ENCODE measurements at places on chromosomes 7 and 10. TPM values are rescaled to one million over a fixed set of nuclear protein-coding genes. Genes with fewer than 3 reads are reported as not detected.

DNA sequence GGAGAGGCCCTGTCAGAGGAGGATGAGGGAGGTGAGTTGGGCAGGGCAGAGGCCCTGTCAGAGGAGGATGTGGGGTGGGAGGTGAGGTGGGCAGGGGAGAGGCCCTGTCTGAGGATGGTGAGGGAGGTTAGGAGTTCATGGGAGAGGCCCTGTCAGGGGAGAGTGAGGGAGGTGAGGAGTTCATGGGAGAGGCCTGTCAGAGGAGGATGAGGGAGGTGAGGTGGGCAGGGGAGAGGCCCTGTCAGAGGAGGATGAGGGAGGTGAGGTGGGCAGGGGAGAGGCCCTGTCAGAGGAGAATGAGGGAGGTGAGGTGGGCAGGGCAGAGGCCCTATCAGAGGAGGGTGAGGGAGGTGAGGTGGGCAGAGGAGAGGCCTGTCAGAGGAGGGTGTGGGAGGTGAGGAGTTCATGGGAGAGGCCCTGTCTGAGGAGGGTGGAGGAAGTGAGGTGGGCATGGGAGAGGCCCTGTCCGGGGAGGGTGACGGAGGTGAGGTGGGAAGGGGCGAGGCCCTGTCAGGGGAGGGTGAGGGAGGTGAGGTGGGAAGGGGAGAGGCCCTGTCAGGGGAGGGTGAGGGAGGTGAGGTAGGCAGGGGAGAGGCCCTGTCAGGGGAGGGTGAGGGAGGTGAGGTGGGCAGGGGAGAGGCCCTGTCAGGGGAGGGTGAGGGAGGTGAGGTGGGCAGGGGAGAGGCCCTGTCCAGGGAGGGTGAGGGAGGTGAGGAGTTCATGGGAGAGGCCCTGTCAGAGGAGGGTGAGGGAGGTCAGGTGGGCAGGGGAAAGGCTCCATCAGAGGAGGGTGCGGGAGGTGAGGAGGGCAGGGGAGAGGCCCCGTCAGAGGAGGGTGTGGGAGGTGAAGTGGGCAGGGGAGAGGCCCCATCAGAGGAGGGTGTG lies 73.7 kb downstream of the INPP5A start:
- no peak overlapping the region for H3K27ac ChIP-seq
- H3K4me1 ChIP-seq, result peaks cover 16% of the 10 kb centered on the region
- H3K36me3 ChIP-seq, result peaks cover 3% of the 10 kb centered on the region
- H3K4me3 ChIP-seq, result no peak overlapping the region
- no peak for DNase-seq

GRCh38 chr10:124935946-124936345 lies 6.0 kb upstream of the ZRANB1 start:
- H3K27ac ChIP-seq, result no peak overlapping the region
- no peaks in the 10 kb centered on the region for H3K27me3 ChIP-seq
- H3K4me3 ChIP-seq, result no peak overlapping the region
- H3K36me3 ChIP-seq, result peaks cover 11% of the 10 kb centered on the region
- DNase-seq, result no peak

DNA sequence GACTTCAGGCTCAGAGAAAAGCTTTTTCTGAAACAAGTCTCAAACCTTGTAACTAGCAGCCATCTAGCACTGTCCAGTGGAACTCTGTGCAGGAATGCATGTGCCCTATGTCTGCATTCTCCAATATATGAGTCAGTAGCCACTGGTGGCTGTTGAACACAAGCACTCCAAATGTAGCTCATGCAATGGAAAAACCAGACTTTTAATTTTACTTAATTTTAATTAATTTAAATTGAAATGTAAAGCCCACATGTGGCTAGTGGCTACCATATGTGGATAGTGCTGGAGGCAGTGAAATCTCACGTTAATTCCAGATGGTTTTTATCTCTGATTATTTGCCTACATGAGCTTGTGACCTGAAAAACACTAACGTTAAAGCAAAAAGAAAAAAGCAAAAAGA lies 225.1 kb downstream of the GATA3 start:
- no peak overlapping the region for H3K27ac ChIP-seq
- H3K4me1 ChIP-seq, result peaks cover 15% of the 10 kb centered on the region
- peaks cover 5% of the 10 kb centered on the region for H3K36me3 ChIP-seq
- DNase-seq, result no peak

GRCh38 chr7:43071604-43072003 lies 40.8 kb upstream of the HECW1 start:
- no peak overlapping the region for H3K27ac ChIP-seq
- no peaks in the 10 kb centered on the region for H3K4me1 ChIP-seq
- no peaks in the 10 kb centered on the region for H3K36me3 ChIP-seq
- no peak overlapping the region for H3K4me3 ChIP-seq
- H3K27me3 ChIP-seq, result no peaks in the 10 kb centered on the region
- DNase-seq, result no peak

- DNase-seq, result no peak
- H3K27me3 ChIP-seq, result peaks cover 7% of the 10 kb centered on the region
- no peak overlapping the region for H3K4me3 ChIP-seq
- no peaks in the 10 kb centered on the region for H3K36me3 ChIP-seq
- H3K27ac ChIP-seq, result no peak overlapping the region
Observed at GRCh38 chr7:35714862-35715261, 19.9 kb upstream of the HERPUD2 start.

TRAPPC14 gene
- total RNA-seq, result 41.2 TPM

ZNF727 gene
- total RNA-seq, result not detected

DNA sequence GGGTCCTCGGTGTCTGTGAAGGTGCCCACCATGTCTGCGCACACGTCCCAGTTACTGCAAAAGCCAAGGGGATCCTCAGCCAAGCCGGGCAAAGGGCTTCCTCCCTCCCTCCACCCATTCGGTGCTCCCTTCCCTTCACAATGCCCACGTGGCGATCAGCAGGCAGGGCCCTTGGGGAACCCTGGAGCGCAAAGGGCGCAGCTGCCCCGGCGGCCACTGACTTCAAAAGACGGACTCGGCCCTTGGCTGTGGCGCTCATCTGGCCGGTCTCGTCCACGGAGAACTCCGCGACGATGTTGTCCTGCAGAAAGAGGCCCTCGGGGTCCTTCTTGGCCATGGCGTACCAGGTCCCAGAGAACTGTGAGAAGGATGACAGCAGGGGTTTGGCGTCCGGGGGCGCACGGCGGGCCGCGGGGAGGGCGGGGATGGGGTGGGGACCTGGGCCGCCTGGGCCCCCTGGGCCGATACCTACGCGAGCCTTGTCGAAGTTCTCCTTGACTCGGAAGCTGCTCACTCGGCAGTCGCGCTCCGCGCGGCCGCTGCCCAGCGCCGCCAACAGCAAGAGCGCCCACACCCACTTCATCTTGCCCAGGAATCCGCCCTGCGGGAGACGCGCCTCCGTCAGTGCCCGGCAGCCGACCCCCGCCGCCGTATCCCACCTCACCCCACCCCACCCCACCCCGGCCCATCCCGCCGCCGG lies 439 bp downstream of the RBP4 start:
- no peak overlapping the region for H3K27ac ChIP-seq
- peaks cover 51% of the 10 kb centered on the region for H3K27me3 ChIP-seq
- no peaks in the 10 kb centered on the region for H3K4me1 ChIP-seq
- no peak overlapping the region for H3K4me3 ChIP-seq

DNA sequence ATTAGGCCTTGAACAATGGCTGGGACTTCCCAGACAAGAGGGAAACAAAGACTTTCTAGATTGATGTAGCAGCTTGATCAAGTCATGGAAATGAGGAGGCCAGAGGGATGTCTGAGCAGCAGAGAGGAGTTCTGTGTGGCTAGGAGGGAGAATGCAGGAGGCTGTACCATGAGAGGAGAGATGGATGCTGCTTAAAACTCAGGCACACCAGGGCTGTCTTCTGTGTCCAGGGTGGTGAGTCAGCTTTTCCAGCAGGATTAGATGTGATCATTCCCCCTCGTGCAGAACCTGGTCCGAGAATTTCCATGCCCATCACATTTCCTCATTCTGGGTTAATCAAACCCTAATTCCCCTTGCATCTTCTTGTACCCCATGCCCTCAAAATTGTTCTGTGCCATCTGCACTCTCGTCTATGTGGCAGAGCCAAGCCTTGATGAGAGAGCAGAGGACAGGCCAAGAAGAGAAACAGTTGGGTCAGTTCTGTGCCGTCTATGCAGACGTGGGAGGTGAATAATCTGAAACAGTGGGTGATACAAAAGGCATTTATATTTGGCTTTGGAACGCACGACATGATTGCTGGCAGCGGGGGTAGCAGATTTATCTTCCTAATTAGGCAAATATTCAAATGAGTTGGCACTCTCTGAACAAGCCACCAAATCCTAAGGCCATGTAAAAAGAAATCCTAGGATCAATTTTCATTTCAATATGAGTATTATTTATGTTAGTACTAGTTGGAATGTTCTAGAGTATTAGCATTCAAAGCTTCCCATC lies 160.7 kb downstream of the TMEM178B start:
- no peaks in the 10 kb centered on the region for H3K4me1 ChIP-seq
- no peak overlapping the region for H3K4me3 ChIP-seq
- no peak overlapping the region for H3K27ac ChIP-seq
- H3K36me3 ChIP-seq, result no peaks in the 10 kb centered on the region
- DNase-seq, result no peak
- peaks cover 8% of the 10 kb centered on the region for H3K27me3 ChIP-seq

BAIAP2L1 gene
- 0.68 TPM for total RNA-seq

DNA sequence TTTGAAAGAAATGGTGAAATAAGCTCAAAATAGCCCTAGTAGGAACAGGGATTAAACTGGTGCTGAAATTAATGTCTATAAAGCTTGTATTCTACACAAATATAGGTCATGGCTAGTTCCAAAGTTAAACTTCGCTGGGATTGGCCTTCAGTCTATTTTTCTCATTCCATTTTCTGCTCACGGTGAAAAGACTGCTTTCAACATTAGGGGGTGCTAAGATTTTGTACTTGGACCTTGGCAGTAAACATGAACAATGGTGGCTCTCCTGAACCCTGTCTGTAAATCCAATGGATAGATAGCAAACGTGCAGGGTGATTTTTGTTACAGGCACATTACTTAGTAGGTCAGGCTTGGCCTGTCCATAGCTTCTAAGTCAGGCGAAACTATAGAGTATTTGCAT lies 36.0 kb upstream of the RSU1 start:
- no peak overlapping the region for H3K27ac ChIP-seq
- H3K4me3 ChIP-seq, result no peak overlapping the region
- no peaks in the 10 kb centered on the region for H3K36me3 ChIP-seq
- peaks cover 4% of the 10 kb centered on the region for H3K27me3 ChIP-seq
- H3K4me1 ChIP-seq, result no peaks in the 10 kb centered on the region

SPDYE2B gene
- 0.15 TPM for total RNA-seq

MEOX2 gene
- total RNA-seq, result not detected

DNA sequence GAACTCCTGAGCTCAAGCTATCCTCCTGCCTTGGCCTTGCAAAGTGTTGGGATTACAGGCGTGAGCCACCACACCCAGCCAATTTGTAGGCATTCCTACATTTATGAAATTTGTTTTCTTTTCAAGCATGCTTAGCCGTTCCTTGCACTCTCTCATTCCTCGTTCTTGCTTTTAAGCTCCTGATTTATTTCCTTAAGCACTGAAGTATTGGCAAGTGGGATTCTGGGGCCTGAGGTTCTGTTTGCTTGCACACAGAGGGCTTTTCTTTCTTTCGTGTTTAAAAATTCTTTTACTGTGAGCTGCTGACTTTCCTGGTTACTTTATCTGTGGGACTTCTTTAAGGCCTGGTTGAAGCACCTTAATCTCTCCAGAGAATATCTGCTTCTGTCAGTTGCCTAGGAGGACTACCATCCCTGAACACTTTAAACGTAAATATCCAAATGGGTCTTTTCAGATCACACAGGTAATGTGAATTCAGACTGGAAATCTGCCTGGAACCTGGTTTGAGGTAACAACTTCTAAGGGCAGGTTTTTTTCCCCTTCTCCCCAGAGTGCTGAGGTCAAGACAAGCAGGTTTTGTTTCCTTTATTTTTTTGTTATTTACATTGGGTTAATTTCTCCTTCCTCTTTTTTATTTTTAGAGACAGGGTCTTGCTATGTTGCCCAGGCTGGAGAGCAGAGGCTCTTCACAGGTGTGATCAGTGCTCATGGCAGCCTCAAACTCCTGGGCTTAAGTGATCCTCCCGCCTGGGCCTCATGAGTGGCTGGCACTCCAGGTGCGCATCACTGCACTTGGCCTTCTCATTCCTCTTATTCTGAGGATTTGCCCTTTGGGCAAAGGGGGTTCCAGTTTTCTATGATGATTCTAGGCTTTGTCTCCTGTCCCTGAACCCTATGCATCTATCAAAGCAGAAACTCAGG lies 102.9 kb downstream of the PFKFB3 start:
- H3K27me3 ChIP-seq, result no peaks in the 10 kb centered on the region
- no peak overlapping the region for H3K4me3 ChIP-seq
- H3K4me1 ChIP-seq, result peaks cover 6% of the 10 kb centered on the region
- no peak for DNase-seq
- peaks cover 22% of the 10 kb centered on the region for H3K36me3 ChIP-seq

- no peak for DNase-seq
- no peaks in the 10 kb centered on the region for H3K27me3 ChIP-seq
- no peak overlapping the region for H3K4me3 ChIP-seq
- H3K36me3 ChIP-seq, result no peaks in the 10 kb centered on the region
- no peak overlapping the region for H3K27ac ChIP-seq
Observed at GRCh38 chr7:47087866-47088265, 494.0 kb downstream of the TNS3 start.

NFE2L3 gene
- total RNA-seq, result 21.5 TPM

DNA sequence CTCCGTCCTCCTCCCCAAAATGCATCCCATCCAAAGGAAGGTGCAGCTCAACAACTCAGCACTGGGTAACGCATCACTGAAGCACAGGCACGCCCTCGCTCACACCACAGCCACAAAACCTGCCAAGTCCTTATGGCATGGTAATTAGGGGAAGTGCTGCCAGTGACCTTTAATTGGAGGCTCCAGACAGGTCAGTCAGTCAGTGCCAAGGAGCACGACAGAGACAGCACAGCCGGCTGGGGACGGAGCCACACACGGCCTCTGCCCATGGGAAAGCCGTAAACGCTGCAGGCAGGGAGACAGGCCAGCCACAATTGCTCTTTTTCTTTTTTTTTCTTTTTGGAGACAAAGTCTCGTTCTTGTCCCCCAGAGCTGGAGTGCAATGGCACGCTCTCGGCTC lies 146.5 kb downstream of the MAD1L1 start:
- peaks cover 1% of the 10 kb centered on the region for H3K4me1 ChIP-seq
- H3K27ac ChIP-seq, result no peak overlapping the region
- no peaks in the 10 kb centered on the region for H3K27me3 ChIP-seq
- no peak for DNase-seq

- H3K27me3 ChIP-seq, result no peaks in the 10 kb centered on the region
- DNase-seq, result peak; percentile 44
- peak overlapping the region; percentile 73 for H3K4me3 ChIP-seq
- peaks cover 41% of the 10 kb centered on the region for H3K4me1 ChIP-seq
Observed at GRCh38 chr7:30726296-30727006, 25.5 kb upstream of the INMT start.

IQUB gene
- total RNA-seq, result not detected

THSD7A gene
- not detected for total RNA-seq

OR2A12 gene
- total RNA-seq, result not detected

- no peaks in the 10 kb centered on the region for H3K4me1 ChIP-seq
- H3K36me3 ChIP-seq, result no peaks in the 10 kb centered on the region
- H3K27me3 ChIP-seq, result no peaks in the 10 kb centered on the region
- H3K4me3 ChIP-seq, result no peak overlapping the region
- H3K27ac ChIP-seq, result no peak overlapping the region
- no peak for DNase-seq
Observed at GRCh38 chr10:21015851-21016250, 118.7 kb upstream of the NEBL start.

SPDYE5 gene
- total RNA-seq, result not detected

SLC26A3 gene
- not detected for total RNA-seq

Data from activated CD4-positive, alpha-beta memory T cell treated with anti-CD3 and anti-CD28 coated beads, Interleukin-2, amount 10 ng/mL, durations not matched to agents 7 days and 5 days (primary cell).